Caco-2 (cell line): ENCODE measurements at places on chromosomes 7 and 10.

DNA sequence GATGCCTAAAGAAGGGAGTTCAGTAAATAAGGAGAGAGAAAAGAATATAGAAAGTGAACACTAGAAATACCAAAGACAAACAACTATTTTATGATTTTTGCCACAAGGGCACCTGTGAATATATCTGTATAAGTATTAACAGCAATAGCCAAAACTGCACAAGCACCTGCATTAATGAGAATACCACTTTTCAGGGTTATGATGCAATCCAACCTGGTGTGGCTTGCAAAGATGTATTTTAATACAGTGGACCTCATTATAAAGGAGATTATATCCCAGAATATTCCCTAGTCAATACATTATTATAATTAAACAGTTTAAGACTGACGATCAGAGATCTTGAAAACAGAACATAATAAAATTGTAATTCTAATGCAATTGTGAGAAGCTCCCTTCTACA, 4.0 kb downstream of the BRAF start:
- no peak for DNase-seq

DNA sequence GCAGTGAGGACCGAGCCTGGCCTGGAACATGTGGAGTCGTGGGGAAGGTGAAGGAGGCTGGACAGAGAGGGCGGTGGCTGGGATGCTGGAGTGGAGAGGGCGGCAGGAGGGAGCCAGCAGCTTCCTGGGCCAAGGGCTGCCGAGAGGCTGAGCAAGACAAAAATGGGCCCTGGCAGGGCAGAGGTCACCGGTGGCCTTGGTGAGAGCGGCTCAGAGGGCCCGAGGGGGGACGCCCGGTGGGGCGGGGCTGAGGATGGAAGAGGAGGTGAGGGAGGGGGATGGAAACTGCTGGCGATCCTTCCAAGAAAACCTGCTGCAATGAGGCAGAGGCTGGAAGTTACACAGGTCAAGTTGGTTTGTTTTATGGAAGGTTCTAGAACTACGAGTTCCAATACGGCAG, 69.5 kb downstream of the ELFN1 start:
- DNase-seq, result no peak

GRCh38 chr7:20776214-20776911, 10.3 kb downstream of the SP8 start:
- no peak for DNase-seq

DNA sequence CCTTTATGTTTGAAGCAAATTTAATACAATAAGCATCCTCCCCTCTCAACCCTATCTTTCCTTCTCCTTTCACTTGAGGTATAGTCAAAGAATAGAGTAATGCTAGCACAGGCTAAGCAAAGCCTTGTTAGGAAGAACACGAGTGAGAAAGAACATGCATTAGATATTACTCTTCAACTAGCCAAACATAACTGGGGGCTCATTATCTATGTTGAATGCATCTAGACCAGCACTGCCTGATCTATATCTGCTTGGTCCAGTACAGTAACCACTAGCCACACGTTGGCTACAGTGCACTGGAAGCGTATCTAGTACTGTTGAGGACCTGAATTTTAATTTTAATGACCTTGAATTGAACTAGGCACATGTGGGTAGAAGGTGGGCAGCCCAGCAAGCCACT, 21.0 kb downstream of the SFMBT2 start:
- DNase-seq, result no peak

- DNase-seq, result no peak
These were observed 747.9 kb downstream of the NXPH1 start for GRCh38 chr7:9181356-9181755.

- DNase-seq, result peak; percentile 78
These were observed 7.3 kb downstream of the TSPAN15 start for GRCh38 chr10:69458430-69459100.

DNA sequence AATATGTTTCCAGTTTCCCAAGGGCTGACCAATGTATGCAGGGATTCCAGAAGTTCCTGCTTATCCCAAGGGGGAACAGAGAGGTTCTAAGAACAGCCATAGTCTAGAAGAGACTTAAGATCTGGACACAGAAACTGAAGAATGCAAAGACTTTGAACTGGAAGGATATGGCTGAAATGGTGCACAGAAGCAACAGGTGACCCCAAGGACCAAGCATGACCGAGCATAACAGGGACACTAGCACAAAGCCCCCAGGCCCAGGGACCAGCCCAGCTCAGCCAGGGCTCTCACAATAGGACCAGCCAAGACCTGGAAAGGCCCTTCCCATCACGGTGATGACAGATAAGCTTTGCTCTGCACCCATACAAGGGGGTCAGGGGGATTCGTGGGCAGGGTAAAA, 213.0 kb upstream of the KMT2E start:
- DNase-seq, result no peak

DNA sequence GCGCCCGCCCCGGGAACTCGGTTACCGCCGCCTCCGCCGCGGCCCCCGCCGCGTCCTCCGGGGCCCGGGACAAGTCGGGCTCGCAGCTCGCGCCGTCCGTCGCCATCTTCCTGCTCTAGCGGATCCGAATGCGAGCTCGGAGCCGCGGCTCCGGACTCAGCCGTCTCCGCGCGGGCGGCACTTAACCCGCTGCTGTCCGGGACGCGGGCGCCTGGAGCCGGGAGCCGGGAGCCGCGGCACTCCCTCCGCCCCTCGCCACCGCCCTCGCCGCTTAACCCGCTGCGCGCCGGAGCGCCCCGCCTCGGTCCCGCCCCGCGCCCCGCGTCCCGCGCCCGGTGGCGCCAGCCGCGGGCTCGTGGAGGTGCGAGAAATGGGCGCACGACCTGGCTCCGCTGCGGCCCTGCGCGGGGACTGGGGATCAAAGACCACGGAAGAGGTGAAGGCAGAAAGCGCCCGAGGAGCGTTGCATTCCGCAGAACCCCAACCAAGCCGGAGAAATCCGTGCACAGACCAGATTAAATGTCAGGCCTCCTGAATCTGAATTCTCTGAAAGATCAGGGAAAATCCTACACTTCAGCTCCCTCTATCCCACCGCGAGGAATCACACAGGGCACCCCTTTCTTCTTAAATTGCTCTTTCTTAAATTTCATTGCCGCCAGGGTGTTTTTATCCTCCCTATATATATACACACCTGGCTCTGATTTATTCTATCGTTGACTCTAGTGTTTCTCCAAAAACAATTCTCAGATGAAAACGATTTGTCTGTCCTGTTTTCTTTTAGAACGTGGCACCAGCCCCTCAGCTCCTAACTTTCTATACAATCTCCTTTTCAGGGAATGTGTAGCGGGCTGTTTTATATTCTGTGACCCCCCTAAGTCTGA, at the start of gene CTTNBP2:
TSS of gene CTTNBP2 (minus strand) at position 132 of the 881 bp plus-strand sequence. CDS start at position 106, 26 bp downstream.
- peak; percentile 43 for DNase-seq

DNA sequence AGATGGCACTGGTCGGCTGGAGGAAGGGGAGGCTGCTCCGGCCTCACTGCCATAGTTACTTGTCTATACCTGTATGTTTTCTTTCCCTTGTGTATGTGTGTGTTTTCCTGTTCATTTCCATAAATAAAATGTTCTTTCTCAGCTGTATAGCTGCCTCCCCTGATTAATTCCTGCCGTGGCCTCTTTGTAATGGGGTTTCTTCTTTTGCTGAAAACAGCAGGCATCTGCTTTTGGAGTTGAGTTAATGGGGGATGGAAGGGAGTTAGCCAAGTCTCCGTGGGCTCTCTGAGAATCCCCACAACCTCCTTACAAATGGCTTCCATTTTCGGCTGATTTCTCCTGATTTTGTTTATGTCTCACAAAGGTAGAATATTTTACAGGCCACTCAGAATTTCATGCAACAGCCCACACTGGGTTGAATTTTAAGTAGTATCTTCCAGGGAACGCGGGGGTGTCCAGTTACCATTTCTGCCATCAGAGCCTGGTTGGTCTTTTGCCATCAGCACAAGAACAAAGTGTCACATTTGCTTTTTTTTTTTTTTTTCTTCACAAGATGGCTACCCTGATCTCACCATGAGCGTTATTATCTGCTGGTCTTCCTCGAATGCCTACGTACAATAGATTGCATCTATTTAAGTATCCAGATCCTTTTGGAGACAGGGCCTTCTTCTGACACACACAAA, 88.1 kb upstream of the NRP1 start:
- DNase-seq, result no peak

DNA sequence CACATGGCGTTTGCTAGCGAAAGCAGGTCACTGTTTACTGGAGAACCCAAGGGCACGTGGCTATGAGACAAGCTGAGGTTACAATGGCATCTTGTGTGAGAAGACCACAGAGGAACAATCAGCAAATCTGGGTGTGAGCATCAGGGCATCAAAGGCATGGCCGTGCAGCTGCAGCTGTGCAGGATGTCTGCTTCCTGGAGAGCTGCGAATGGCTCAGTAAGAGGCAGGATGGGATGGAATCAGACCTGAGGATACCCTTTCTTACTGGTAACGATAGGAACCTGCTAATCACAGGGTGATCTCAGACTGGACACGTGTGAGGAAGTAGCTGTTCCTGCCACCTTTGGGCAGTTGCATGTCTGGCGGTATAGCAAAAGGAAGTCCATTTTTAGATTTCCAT, 119.5 kb downstream of the RNF216 start:
- no peak for DNase-seq
